ENCODE measurements at places on chromosomes 7 and 10. TPM values are rescaled to one million over a fixed set of nuclear protein-coding genes. Genes with fewer than 3 reads are reported as not detected.

The PON3 gene
- 2.0 TPM for total RNA-seq

The PNLIP gene
- total RNA-seq = not detected

The TMEM72 gene
- not detected for total RNA-seq

The AVPI1 gene
- total RNA-seq = 6.8 TPM

The DYNC1I1 gene
- total RNA-seq = 7.4 TPM

The RASA4B gene
- 2.8 TPM for total RNA-seq

The CLRN3 gene
- not detected for total RNA-seq

The UCMA gene
- total RNA-seq = not detected

The HMX2 gene
- not detected for total RNA-seq

The CNTNAP2 gene
- total RNA-seq = 1.2 TPM

Data from esophagus mucosa (tissue), 1 donor.